ELR (cell line): ENCODE measurements at places on chromosomes 11 and 22.

DNA sequence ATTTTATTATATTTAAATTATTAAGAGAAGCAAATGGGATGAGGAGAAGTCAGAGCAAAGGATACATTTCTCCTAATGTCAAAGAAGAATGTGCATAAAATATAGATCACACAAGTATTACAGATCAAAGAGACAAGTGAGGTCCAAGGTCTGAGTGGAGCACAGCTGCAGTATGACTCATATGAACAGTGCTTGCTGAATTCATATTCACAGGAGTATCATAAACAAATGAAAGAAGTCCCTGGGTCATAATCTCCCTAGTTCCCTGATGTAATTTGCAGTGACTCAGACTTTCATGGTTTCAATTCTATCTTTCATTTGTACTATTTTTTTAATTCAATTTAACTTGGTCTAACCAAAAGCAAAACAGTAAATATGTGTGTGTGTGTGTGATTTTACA is 499.0 kb upstream of the CCDC179 start:
- DNase-seq = peak; percentile 90

- DNase-seq = no peak
Measured at GRCh38 chr22:48948575-48949170, 879.0 kb downstream of the BRD1 start.

GRCh38 chr11:7281809-7282208 is 30.1 kb downstream of the SYT9 start:
- no peak for DNase-seq

DNA sequence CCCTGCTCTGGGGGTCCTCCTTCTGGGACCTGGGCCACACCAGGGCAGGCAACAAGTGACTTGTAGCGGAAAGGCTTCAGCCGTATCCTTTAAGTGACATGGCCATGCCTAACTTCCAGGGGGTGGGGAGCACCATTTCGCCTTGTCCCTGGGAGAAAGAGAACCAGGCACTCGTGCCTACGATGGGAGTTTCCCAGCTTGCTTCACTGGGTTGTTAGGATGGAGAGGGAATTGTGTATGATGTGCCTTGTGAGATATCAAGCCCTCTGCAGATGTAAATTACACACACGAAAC is 151.4 kb downstream of the CACNA1I start:
- no peak for DNase-seq

- no peak for DNase-seq
Measured at GRCh38 chr22:40019100-40019499, 24.3 kb downstream of the FAM83F start.

- no peak for DNase-seq
Measured at GRCh38 chr22:48974443-48975315, 853.0 kb downstream of the BRD1 start.

DNA sequence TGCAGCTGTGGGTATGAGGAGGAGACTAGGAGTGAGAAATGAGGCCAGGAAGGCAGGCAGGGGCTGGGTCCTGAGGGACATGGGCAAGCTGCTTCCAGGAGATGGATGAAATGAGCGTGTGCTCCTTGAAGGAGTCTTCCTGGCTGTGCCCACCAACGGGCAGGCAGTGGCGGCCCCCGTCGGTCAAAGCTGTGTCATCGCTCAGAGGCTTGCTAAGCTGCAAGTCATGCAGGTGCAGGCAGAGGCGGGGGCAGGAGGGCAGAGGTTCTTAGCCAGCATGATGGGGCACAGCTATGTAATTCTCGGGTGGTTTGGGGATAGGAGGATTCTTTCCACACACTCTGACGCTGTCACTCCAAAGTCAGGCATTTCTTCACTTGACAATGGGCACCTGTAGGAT is 12.5 kb upstream of the PEX26 start:
- DNase-seq = peak; percentile 54

DNA sequence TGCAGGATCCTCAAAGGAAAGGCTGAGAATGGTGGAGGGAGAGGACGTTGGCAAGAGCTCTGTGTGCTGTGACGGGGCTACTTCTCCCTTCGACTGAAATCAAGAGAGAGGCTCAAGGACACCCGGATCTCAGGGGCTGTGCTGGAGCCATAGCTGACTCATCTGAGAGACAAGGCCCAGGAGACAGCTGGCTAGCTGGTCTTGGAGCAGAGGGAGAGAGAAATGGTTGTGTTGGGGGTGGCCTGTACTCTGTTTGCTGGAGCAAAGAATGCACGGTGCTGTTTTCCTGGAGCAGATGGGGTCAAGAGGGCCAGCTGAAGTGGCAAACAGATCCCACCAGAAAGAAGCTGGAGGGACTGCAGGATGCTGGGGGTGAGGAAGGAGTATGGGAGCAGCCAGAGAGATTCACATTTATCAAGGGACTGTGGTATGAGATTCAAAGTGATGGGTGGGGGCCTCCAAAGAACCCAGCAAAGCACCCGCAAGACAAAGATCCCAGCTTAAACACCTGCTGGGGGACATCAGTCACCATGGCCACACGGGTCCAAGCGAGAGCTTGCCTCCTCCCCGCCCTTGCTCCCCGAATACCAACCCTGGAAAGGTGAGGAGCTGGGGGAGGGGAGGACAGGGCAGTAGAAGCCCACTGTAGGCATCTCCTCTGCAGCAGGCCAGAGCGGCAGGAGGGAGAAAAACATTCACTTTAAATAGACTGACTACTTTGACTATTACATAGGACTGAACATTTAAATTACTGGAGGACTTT is 40.8 kb downstream of the MAP6 start:
- peak; percentile 40 for DNase-seq

DNA sequence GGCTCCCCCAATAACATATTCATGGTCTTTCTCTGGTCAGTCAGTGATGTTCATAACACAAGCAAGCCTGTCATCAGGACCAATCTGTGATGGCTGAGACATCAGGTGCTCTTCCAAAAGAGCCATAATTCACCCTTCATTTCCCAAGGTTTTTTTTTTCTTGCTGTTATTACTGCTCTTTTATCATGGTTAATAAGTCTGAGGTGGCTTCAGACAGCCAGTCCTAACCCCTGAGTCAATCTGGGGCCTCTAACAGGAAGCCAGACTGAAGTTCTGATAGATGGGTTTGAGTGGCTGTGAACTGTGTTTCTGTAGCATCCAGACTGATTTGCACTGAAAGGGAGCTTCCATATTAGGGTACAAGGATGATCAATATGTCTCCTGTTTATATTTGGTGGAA is 8.8 kb downstream of the EHF start:
- peak; percentile 31 for DNase-seq
